NCI-H2081 treated with DMSO at 0.1 percent for 48 hours (cell line): ENCODE measurements at places on chromosomes 3 and 15.
A peak's percentile ranks its signal among the peaks of the same experiment; 100 is the strongest.

DNA sequence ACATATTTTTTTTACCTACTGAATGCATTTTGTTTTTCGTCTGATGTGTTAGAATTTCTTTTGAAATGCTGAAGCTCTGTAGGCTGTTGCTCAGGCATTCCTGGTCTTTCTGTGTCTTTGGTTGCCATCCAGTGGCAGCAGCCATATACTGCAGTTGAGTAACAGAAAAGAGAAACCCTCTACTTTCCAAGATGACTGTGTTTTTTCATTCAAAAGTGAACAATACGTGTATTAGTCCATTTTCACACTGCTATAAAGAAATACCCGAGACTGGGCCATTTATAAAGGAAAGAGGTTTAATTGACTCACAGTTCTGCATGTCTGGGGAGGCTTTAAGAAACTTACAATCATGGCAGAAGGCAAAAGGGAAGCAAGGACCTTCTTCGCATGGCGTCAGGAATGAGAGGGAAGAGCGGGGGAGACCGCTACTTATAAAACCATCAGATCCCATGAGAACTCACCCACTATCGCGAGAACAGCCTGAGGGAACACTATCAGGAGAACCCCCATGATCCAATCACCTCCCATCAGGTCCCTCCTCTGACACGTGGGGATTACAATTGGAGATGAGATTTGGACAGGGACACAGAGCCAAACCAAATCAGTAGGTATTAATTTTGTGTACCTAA, 4.7 kb upstream of the GOLGA8B start:
- DNase-seq, result peak; percentile 50

- DNase-seq, result no peak
Observed at GRCh38 chr3:151722856-151723255, 10.9 kb upstream of the AADACL2 start.

GRCh38 chr3:13215940-13216546, 142.8 kb upstream of the IQSEC1 start:
- no peak for DNase-seq

DNA sequence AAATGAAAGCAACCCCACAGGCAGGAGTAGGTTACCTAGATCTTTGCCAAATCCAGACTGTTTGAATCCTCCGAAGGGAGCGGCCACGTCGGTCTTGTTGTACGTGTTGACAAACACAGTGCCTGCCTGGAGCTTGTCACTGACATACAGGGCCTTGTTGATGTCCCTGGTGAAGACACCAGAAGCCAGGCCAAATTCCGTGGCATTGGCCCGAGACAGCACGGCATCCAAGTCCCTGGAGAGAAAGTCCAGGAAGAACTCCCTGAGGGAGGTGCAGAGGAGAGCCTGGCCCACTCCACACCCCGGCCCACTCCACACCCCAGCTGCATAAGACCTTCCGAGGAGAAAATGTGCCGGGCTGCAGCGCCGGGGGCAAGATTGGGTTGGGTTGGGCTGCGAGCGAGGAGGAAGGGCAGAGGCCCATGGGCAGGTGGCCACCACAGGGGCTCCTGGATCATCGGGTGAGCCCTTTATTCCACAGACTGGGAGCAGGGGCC, 21.8 kb upstream of the SLC41A3 start:
- no peak for DNase-seq

GRCh38 chr3:31275038-31275572, 257.6 kb upstream of the STT3B start:
- DNase-seq, result no peak

GRCh38 chr3:10775828-10776227, 40.2 kb upstream of the SLC6A11 start:
- DNase-seq, result no peak

- DNase-seq, result no peak
Observed at GRCh38 chr3:63954182-63954581, 42.0 kb upstream of the SCAANT1 start.

DNA sequence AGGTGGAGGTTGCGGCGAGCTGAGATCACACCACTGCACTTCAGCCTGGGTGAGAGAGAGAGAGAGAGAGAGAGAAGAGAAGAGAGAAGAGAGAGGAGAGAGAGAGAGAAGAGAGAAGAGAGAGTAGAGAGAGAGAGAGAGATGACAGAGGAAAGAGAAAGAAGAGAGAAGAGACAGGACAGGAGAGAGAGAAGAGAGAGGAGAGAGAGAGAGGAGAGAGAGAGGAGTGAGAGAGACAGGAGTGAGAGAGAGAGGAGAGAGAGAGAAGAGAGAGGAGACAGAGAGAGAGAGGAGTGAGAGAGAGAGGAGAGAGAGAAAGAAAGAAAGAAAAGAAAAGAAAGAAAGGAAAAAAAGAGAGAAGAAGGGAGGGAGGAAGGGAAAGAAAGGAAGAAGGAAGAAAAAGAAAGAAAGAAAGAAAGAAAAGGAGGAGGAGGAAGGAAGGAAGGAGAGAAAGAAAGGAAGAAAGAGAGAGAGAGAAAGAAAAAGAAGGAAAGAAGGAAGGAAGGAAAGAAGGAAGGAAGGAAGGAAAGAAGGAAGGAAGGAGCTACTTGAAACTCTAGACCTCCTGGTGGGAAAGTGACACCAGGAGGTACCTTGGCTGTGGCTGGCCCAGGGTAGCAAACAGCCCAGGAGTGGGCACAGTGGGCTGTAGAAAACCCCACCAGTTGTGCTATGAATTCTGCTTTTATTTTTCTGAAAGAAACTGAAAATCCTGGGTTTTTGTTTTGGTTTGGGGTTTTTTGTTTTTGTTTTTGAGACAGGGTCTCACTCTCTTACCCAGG, 88.0 kb downstream of the CCNL1 start:
- no peak for DNase-seq

- no peak for DNase-seq
Observed at GRCh38 chr3:87161013-87161412, 66.1 kb upstream of the CHMP2B start.

GRCh38 chr15:90749754-90750153, 32.6 kb downstream of the BLM start:
- no peak for DNase-seq

DNA sequence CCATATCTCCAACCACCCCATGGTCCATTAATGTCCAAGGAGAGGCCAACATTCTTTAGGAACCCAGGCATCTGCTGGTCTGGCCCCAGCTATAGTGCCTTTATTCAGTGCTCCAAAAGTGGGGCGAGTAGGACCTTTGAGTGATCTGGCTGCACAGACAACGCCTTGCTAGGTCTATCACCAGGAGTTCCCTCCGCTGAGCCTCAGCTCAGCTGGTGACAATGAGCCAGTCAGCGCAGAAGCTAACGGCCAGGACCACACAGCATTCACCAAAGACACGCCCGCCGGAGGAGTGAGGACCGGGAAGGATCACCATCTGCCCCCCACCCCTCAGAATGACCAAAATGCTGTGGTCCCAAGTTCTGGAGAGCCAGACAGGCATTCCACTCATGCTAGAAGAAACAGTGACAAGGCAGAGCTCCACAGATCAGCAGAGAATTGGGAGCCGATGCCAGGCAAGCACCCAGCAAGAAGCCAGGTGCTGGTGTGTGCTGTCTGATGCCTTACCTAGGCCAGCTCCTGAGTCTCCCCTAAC, 19.0 kb downstream of the TBC1D2B start:
- DNase-seq, result no peak

DNA sequence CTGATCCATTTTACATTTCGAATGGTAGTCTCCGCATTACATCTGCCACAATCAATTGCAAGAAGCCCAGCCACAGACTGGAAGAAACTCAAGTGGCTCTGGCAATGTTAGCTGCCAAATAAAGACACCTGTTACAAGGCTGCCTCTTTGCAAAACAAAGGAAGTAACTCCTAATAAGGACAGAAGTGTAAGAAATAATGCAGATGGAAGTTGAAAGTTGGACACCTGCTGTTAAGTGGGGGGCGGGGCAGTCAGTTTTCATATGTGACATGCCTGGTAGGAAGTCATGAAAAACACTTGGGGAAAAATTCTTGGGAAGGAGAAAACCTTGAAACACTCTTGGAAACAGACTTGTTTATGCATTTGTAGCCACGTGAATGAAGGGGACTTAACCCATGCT, 54.1 kb upstream of the ATP2C1 start:
- DNase-seq, result no peak

DNA sequence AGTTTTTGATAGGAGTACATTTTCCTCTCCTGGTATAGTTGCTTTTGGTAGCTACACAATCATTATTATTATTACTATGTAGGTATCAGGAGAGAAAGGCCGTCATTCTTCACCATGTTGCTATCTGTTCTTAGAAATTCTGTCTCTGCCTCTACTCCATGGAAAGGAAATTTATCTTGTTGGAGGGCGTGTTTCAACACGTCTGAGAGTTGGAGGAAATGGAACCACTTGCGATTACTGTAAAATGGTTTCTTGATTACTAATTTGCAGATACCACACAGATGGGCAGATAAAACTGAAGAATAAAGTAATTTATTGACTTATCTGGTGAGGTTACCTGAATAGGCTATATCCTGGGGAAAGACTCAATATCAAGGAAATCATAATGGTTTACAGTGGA, 488.4 kb downstream of the NR2F2 start:
- DNase-seq, result no peak

DNA sequence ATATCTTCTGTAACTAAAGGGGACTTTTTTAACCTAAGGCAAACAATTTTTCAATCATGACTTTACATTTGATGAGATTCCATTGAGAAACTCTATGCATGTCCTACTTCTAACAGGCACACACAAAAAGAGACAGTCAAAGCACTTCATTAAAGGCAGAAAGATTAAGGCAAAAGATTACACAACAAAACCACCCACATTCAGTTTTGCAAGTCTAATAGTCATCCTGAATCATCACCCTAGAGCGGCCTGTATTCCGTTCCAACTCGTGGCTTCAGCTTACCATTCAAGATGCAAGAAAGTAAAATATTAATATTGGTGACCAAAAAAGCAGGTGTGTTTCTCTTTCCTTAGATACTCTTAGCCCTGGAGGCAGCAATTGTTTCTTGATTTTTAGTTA, 205.9 kb downstream of the P3H2 start:
- DNase-seq, result no peak

GRCh38 chr3:152139651-152140050, 129.1 kb upstream of the MBNL1 start:
- no peak for DNase-seq

DNA sequence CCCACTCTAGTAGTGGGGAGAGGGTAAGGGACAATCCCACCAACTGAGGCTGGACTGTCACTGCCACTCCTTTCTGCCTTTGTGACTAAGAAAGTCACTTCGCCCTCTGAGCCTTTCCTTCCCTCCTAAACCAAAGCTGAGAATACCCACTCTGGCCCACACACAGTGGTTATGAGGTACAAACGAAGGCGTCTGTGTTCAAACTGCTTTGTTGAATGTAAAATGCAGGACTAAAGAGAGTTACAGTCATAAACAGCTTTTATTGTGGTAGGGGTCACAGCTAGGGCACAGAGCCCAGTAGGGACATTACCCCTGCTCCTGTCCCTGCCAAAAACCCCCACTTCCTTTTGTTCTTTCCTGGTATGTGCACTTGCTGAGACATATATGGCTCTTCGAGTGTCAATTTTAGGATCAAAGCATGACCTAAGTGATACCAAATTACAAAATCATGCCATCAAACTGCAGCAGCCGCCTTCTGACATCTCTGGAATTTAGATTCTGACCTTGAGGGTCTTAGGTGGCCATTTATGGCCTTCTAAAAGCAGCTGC, 45.1 kb downstream of the CTDSPL start:
- no peak for DNase-seq

GRCh38 chr15:77738441-77739302, 106.0 kb upstream of the LINGO1 start:
- peak; percentile 92 for DNase-seq

GRCh38 chr3:169264711-169265110, 398.8 kb downstream of the MECOM start:
- peak; percentile 76 for DNase-seq

- no peak for DNase-seq
Observed at GRCh38 chr3:172903642-172904320, 153.3 kb downstream of the ECT2 start.

GRCh38 chr3:20527368-20527767, 341.4 kb upstream of the SGO1 start:
- DNase-seq, result no peak

GRCh38 chr15:67807141-67807540, 18.2 kb upstream of the SKOR1 start:
- DNase-seq, result no peak

- DNase-seq, result no peak
Observed at GRCh38 chr3:46395766-46396530, 10.9 kb downstream of the CCR5AS start.

DNA sequence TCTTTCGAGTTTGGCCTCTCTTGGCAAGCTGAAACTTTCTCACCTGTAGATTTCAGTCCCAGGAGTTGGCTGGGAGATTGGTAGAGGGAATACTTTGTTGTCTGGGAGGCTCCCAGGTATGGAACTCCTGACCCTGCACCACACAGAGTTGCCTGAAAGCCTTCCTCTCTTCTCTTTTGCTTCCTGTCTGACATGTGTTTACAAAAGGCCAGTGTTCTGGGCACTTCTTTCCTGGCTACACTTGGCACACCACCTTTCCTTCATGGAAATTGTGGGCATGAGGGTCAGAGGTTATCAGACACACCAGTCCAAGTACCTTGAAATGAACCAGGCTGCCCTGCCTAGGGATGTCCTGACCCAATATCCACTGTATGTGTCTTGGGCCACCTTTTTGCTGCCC, 123.7 kb downstream of the ABHD5 start:
- DNase-seq, result no peak

DNA sequence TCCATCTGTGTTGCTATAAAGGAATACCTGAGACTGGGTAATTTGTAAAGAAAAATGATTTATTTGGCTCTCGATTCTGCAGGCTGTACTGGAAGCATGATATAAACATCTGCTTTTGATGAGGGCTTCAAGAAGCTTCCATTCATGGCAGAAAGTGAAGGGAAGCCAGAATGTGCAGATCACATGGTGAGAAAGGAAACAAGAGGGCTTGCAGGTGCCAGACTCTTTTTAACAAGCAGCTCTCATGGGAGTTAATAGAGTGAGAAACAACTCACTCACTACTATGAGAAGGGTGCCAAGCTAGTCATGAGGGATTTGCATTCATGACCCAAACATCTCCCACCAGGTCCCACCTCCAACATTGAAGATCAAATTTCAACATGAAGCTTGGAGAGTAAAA, 247.2 kb downstream of the ZIC4 start:
- no peak for DNase-seq

DNA sequence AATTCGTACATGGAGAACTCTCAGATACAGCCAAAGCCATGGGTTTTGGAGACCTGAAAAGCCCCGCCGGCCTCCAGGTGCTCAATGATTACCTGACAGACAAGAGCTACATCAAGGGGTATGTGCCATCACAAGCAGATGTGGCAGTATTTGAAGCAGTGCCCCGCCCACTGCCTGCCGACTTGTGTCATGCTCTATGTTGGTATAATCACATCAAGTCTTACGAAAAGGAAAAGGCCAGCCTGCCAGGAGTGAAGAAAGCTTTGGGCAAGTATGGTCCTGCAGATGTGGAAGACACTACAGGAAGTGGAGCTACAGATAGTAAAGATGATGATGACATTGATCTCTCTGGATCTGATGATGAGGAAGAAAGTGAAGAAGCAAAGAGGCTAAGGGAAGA, 23.5 kb downstream of the MYO5A start:
- DNase-seq, result no peak
